ENCODE measurements at places on chromosomes 2 and 18. TPM values are rescaled to one million over a fixed set of nuclear protein-coding genes. Genes with fewer than 3 reads are reported as not detected.

- no peak for DNase-seq
Observed at GRCh38 chr2:84865181-84865783, 15.6 kb downstream of the TRABD2A start.

DNA sequence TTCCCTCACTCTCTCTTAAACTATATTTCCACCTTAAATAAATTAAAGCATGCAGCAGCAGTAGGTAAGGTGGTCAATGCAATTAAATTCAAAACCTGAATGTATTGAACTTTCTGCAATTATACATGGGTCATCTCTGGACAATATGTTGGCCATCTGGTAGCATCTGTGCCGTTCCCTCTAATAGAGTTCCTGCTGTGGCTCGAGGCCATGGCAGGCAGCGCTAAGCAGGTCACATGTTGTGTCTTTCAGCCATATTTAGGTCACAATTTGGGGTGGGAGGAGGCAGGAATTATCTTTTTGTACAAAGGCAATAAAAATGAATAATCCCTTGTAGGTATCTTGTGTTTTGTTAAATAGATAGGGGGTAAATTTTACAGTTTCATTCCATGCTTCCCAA, 676.2 kb downstream of the ZEB2 start:
- no peak for DNase-seq

GRCh38 chr2:227661827-227662226, 4.8 kb upstream of the SCYGR5 start:
- no peak for DNase-seq

GRCh38 chr2:118058951-118059350, 29.3 kb upstream of the INSIG2 start:
- DNase-seq, result no peak

Gene SGPP2
- polyA plus RNA-seq, result 19.3 TPM

Gene FBXO48
- 1.6 TPM for polyA plus RNA-seq

Gene CERKL
- polyA plus RNA-seq, result 15.2 TPM

All from renal cortex interstitium (tissue), 15 donors.